ENCODE measurements at places on chromosomes 5 and 9.

DNA sequence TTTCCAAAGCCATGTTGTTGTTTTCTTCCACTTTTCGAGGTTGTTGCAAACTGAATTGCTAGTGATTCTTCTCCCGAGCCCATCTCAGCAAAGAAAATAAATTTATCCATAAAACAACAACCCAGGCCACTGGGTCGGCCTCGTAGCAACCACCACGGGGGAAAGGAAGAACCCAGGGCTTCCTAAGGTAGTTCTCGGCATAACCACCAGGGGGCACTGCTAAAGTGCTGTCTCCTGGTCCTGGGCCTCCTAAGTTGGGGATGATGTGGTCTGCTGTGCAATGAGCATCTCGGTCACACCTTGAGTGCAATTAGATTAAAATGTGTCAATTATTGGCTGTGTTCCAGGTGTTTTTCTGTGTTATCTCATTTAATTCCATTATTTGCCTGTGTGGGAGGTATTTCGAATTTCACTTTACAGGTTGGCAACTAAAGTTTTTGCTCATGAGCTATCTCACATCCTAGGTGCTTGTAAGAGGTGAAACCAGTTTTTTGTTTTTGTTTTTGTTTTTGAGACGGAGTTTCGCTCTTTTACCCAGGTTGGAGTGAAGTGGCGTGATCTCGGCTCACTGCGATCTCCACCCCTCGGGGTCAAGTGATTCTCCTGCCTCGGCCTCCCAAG is 102.8 kb upstream of the DAP start:
- DNase-seq = peak; percentile 4

GRCh38 chr5:172802112-172802511 is 31.1 kb upstream of the DUSP1 start:
- no peak for DNase-seq

GRCh38 chr9:137534256-137535119 is 15.7 kb downstream of the PNPLA7 start:
- DNase-seq = peak; percentile 88

DNA sequence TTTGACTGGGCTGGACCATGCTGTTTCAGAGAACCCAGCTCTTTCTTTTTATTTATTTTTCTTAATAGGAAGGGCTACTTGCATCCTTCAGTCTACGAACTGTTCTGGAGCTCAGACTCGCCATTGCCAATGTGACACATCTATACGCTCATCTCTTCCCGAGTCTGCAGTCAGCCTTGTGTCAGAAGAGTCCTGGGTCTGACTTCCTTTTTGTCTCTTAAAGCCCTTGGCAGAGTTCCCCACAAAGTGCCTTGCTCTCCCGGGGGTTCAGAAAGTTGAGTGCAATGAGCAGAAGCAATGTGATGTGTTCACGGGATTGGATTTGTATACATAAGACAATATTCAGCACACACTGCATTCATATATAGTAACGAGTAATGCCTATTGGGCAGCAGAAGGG is 140.4 kb downstream of the ATPSCKMT start:
- DNase-seq = no peak

- no peak for DNase-seq
Observed at GRCh38 chr9:89608641-89609335, 4.0 kb downstream of the GADD45G start.

- no peak for DNase-seq
Observed at GRCh38 chr5:79695526-79695925, 5.9 kb downstream of the CMYA5 start.

DNA sequence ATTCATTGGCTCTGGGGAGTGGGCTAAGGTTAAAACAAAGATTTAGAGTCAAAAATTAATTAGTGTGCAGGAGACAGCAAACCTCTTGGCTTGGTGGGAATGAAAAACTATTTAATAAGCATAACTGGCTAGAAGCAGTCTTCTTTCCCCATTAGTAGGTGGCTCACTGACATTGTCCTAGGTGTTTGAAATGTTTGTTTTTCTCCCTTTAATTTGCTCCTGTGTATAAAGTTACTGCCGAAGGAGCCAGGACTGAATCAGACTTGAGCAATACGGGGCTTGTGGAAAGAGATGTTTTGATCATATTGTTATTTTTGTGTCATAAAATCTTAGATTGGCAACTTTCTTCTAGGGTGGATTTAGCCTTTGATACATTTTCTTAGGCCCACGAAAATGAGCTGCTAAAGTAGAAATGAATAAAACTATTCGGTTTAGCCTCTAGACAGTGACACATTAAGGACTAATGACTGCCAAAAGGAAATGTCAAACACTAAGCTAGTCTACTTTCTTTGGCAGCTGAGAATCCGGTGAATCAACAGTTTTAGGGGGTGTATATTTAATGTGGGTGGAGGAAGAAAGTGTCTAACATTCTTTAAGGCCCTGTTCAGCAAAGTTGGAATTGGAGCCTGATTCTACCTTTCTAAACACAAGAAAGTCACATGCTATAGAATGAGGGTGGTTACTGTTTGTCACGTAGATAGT is 30.2 kb downstream of the LRRTM2 start:
- DNase-seq = peak; percentile 15

DNA sequence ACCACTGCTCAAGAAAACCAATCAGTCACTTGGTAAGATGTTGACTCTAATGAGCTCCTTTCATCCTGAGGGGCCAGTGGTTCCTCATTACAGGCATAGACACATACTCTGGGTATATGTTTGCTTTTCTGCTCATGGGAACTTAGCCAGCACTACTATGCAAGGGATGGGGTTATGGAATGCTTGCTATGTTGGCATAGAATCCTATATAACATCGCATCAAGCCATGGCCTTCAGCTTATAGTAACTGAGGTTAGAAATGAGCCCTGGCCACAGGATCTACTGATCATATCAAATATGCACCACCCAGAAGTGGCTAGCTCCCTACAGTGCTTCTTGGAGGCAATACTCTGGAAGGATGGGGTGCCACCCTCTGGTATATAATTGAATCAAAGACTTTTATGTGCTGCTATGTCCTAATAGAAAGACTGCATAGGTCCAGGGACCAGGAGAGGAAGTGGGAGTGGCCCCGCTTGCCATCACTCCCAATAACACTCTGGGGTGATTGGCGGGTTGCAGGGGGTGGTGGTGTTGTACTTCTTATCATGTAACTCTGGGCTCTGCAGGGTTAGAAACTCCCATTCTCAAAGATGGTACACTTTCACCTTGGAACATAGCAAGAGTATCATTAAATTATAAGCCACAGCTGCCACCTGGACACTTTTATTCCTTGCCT is 70.3 kb downstream of the ZNF366 start:
- DNase-seq = no peak

All from LNCaP clone FGC (cell line).